ENCODE measurements at places on chromosomes 6 and 20. TPM values are rescaled to one million over a fixed set of nuclear protein-coding genes. Genes with fewer than 3 reads are reported as not detected.

Gene RBM24
- total RNA-seq, result 4.7 TPM

Gene POFUT1
- 34.2 TPM for total RNA-seq

Gene RAET1L
- total RNA-seq, result 2.6 TPM

Gene PRPF6
- 33.5 TPM for total RNA-seq

Gene FAM209B
- total RNA-seq, result not detected

Gene GJA10
- not detected for total RNA-seq

Gene LY6G6C
- total RNA-seq, result not detected

Gene LRP11
- 71.3 TPM for total RNA-seq

Gene CLDN20
- not detected for total RNA-seq

Gene PXDC1
- 40.4 TPM for total RNA-seq

Gene PDRG1
- 5.0 TPM for total RNA-seq

Gene TFAP2C
- 12.8 TPM for total RNA-seq

Gene PSORS1C2
- not detected for total RNA-seq

Gene B4GALT5
- 17.3 TPM for total RNA-seq

Gene NRSN1
- not detected for total RNA-seq

Gene LTB
- total RNA-seq, result not detected

Gene CHRNA4
- not detected for total RNA-seq

Gene F13A1
- not detected for total RNA-seq

Gene RNF182
- total RNA-seq, result not detected

Gene DDX43
- total RNA-seq, result 0.50 TPM

Gene SLC22A23
- 49.3 TPM for total RNA-seq

Gene CDYL
- 68.3 TPM for total RNA-seq

Gene GJA1
- 114 TPM for total RNA-seq

Gene ASIP
- not detected for total RNA-seq

Gene SLC12A5
- total RNA-seq, result 2.4 TPM

Gene CTCFL
- not detected for total RNA-seq

Gene BMP7
- not detected for total RNA-seq

Gene GINS1
- 5.7 TPM for total RNA-seq

Gene TPD52L1
- 269 TPM for total RNA-seq

Gene WFDC10B
- 0.52 TPM for total RNA-seq

Gene TAGAP
- not detected for total RNA-seq

Gene RIPPLY2
- total RNA-seq, result not detected

Gene ETV7
- 0.64 TPM for total RNA-seq

Gene HLA-DPA1
- 0.33 TPM for total RNA-seq

Gene GSTA3
- total RNA-seq, result not detected

Gene L3MBTL3
- total RNA-seq, result 5.0 TPM

Gene DAAM2
- 0.17 TPM for total RNA-seq

Gene MCCD1
- not detected for total RNA-seq

Gene IER3
- total RNA-seq, result 68.8 TPM

Gene RNF144B
- total RNA-seq, result 47.4 TPM

Gene RFX6
- total RNA-seq, result not detected

Gene PPP1R3G
- not detected for total RNA-seq

Gene RPL10A
- 961 TPM for total RNA-seq

Gene RSPH9
- 0.50 TPM for total RNA-seq

Gene CGA
- total RNA-seq, result not detected

Gene MUCL3
- not detected for total RNA-seq

Gene HTR1E
- total RNA-seq, result not detected

Gene NTSR1
- total RNA-seq, result 0.14 TPM

Gene IMPG1
- not detected for total RNA-seq

Gene HIVEP1
- total RNA-seq, result 28.5 TPM

Gene SLC2A10
- total RNA-seq, result 4.2 TPM

Gene PRR18
- 0.50 TPM for total RNA-seq

Gene SIGLEC1
- total RNA-seq, result not detected

Gene TULP1
- total RNA-seq, result not detected

Gene FAXC
- total RNA-seq, result 7.6 TPM

Gene BMP2
- 11.8 TPM for total RNA-seq

Gene ESR1
- total RNA-seq, result 0.33 TPM

All from mammary epithelial cell (primary cell).